ENCODE measurements at places on chromosomes 3 and 15.

DNA sequence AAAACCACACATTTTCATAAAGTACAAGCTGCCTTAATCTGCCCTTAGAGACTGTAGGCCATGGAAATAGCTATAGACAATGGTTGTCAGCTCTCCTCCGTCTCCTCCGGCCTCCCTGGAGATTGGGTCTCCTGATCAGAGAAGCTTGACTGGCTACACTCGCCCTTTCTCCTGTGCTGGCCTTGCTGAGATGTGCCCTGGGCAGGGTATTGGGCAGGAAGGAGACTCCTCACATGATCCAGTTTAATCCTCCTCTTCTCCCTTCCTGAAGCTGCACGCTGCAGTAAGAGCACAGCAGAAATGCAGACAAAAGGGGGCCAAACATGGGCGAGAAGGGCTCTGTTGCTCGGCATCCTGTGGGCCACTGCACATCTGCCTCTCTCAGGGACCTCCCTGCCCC is at the start of gene SLC24A5:
SLC24A5 (plus strand) TSS at position 246 of the 400 bp plus-strand sequence; CDS start at position 301, 55 bp downstream.
- no peak for DNase-seq

DNA sequence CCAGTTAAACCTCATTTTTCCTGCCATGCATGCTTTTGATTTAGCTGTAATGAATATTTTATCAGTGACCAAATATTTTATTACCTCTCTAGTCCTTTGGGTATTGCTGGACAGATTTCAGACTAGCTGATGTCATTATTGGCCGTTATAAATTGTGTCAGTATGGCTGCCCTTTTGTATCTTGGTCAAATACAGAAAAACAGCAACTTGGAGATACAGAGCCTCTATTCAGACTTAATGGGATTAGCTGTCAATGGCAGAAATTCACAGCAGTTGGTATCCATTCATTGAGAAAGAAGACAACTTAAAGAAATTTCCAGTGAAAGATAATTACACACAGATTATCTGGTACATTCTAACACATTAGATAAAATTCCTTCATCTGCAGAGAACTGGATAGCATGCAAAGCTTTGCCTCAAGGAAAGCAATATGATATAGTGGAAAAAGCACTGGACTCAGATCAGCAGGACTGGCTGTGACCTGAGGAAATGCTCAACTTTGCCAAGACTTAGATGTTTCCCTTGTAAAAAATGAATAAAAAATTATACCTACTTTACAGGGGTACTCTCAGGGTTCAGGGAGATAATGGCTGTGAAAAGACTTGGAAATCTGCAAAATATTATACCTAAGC is 20.8 kb downstream of the COL6A6 start:
- DNase-seq = no peak

DNA sequence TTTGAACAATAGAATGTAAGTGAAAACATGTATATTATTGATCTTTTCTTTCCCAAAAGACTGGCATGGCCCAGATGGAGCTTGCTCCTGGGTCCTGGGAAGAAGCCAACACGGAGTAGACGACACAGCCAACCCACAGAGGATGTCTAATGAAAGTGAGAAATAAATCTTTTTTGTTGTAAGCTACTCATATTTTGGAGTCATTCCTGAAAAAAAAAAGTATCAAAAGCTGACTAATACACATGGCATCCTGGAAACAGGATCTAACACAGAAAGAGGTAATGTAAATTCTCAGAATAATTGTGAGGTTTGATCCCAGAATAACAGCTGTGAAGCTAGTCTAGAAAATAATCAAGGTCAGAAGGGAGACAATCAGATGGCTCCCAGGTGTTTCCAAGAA is 12.6 kb upstream of the FRMD5 start:
- DNase-seq = no peak

- DNase-seq = no peak
Measured at GRCh38 chr3:62653796-62654195, 221.4 kb downstream of the CADPS start.

DNA sequence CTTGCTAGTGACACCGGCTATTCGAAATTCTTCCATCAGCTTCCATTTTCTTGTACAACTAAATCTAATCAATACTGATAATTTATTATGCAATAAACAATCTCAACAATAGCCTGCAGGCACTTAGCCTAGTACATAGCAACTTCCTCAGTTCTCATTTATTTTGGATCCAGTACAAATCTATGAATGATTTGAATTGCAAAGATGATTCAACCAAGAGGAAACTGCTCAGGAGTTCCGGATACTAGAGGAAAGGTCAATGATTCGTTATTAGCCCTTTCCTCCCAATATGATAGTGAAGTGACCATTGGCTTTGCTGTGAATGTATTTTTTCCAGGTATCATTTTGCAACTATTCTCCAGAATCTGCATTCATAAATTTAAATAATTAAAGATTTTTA is 827.0 kb downstream of the CADM2 start:
- no peak for DNase-seq

DNA sequence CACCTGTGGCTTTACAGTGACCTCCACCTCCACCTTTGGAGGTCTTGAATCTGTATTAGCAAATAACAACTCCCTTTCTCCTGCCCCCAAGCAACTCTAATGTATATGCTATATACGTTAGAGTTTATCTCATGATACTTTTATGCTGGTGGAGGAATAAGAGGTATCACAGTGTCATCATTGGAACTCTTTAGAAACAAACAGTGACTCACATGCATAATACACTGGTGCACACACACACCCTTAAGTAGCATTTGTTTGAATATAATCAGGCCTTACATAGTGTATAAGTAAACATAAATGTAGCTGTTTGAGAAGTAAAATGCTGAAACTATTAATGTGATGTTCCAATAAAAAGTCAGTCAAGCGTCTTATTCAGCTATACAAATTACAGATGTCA is 280.2 kb upstream of the C2CD4B start:
- no peak for DNase-seq

GRCh38 chr3:16803019-16803418 is 81.7 kb upstream of the PLCL2 start:
- no peak for DNase-seq

- DNase-seq = no peak
Measured at GRCh38 chr3:98333989-98334606, 19.6 kb upstream of the OR5K4 start.

DNA sequence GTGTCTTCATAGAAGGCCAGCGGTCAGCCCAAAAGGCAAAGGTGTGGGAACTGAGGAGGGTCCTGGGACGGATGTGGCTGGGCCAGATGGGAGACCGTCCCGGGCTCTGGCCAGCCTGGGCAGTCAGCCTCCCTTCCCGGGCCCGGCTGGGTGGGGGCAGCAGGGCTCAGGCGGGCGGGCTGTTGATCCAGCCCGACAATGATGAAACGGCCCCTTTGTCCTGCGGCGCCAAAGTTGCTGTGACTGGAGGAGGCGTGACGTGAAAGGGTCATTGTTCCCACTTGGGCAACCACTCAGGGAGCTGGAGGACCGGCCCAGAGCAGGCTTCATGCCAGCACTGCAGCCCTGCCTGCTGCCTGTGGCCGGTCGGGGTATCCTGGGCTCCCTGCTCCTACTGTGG is 16.5 kb downstream of the DUSP7 start:
- DNase-seq = no peak

DNA sequence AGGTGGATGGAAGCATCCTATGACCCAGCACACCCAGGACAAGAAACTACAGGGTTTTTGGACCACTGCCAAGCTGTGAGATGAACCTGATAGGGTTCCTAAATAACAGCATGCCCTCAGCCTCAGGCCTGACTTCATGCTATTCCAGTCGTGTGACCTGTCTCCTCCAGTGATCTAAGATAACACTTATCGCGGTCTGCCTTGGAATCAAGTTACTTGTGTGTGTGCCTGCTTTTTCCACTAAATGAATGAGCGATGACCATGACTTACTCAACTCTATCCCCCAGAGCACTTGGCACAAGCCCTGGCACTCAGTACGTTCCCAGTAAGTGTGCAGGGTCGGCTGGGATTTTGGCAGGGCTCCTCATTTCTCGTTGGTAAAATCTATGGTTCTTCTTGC is 172.7 kb upstream of the TP63 start:
- DNase-seq = peak; percentile 36

DNA sequence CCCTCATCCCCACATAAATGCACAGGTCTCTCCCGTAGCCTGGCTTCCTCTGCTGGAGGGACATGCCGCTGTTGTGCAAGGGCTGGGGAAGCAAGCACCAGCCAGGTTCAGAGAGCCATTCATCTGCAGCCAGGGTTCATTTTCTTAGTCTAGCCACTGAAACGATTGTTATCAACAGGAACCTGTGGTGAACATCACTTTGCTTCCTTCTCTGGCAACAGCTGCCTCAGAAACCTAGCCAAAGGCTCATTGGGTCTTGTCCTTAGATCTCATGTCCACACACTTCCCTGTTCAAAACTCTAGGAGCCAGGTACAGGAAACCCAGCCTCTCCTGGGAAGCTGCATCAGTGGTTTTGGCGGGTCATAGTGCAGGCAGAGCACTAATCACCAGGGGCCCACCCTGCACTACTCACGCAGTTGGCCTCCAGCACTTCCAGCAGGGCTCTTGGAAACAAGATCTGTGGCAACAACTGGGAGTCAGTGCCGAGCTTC is 47.0 kb downstream of the OXNAD1 start:
- no peak for DNase-seq

DNA sequence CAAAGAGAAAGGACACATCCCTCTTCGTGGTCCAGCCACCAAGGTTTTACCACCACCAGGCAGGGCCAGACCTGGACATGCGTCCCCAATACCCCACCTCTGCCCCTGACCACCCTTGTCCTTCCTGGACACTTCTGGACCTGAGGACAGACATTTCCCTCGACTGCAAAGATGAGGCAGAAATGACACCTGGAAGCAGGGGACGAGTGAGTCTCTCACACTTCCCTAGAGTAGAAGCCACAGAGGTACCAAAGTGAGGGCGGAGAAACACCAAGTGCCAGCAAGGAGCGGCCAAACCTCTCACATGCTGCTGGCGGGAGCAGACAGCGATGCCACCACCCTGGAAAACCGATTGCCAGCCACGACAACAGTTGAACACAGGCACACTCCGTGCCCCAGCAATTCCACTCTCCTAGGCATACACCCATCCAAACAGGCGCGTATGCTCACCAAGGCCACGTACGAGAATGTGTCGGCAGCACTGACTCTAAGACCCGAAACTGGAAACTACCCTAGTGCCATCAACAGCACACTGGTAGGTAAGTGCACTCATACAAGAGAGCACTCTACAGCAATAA is 207.0 kb upstream of the NSMCE3 start:
- DNase-seq = no peak

DNA sequence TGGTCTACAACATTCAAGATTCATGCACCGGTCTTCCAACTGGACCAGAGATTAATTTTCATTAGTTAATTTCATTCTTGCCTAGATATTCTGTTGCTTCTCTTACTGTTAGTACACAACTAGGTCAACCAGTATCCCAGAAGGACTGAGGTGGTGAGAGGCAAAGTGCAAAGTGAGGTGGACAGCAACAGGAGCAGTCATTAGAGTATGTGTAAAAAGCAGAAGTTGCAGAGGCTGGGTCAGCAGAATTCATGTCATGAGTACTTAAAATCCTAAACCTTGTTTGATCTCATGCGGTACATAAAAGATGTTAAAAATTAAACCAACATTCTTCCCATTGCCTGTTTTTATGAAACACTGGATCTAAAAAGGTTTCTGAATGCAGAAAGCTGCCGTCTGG is 46.7 kb downstream of the PARP14 start:
- DNase-seq = no peak

- no peak for DNase-seq
Measured at GRCh38 chr3:14796403-14797077, 22.2 kb upstream of the FGD5 start.

GRCh38 chr3:102593812-102594602 is 159.2 kb downstream of the ZPLD1 start:
- no peak for DNase-seq

GRCh38 chr15:59410391-59410896 is 27.5 kb upstream of the FAM81A start:
- no peak for DNase-seq

DNA sequence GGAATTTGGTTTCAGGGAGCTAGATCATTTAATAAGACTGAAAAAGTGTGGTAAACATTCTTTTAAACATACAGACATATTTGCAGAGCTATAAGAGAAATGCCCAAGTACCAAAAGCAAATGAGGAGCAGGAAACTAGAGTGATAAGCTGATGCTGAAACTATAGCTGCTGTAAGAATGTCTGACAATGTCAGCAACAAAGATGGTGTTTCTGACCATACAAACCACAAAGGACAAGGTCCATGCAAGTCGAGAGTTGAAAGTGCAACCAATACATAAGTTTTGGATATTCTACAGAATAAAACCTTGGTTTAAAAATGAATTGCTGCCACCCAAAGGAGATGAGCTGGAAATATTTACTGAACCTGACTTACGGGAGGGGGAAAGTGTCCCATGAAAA is 610.2 kb downstream of the TBL1XR1 start:
- DNase-seq = no peak

DNA sequence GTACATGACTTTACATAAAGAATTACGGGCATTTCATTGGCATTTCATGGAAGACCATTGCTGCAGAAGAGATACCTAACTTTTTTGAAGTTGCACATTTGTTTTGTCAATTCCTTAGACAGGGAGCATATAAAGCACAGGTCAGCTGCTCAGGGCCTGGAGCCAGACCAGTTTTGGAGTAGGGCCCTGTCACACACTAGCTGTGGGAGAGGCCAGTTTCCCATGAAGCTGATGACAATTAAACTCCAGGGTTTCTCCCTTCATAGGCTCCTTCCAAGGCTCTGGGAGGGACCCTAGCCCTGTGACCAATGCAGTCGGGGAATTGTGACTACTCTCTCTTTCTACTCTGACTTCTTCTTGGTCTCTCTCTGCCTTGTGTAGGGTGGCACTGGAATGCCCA is 107.3 kb upstream of the SELENOK start:
- DNase-seq = no peak

GRCh38 chr15:77650265-77650664 is 17.6 kb upstream of the LINGO1 start:
- DNase-seq = no peak

- DNase-seq = no peak
Measured at GRCh38 chr3:10996345-10997013, 3.9 kb downstream of the SLC6A1 start.

GRCh38 chr3:152398495-152398894 is 129.8 kb downstream of the MBNL1 start:
- no peak for DNase-seq

DNA sequence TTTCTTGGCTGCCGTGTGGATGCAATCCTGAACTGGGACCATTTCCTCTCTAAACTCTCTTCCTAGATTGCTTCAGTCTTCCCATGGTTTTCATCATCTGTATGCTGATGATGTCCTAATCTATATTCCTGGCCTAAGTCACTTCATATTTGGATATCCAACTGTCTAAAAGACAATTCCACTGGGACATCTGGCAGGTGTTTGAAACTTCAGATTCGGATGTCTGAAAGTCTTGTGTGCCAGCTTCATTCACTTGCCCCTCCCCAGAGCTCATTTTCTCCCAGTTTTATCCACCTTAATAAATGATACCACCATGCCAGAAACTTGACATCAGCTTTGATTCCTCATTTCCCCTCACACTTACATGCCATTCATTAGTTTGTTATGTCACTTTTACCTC is 134.9 kb upstream of the PTX3 start:
- no peak for DNase-seq
